ENCODE measurements at places on chromosomes 2 and 18.

DNA sequence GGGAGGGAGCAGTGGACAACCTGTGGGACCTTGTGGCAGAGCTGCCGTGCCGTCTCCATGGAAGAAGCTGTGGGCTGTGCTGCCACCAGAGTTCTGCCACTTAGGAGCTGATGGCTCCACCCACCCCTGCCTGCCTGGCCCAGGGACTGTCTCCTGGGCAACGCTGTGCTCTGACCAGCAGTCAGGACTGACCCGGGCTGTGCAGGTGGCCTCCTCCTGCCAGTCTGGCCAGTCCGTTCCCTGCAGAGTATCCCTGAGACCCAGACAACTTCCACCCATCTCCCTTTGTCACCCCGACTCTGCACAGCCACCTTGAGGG lies 12.8 kb downstream of the ASIC4 start:
- no peak for DNase-seq

GRCh38 chr2:144445196-144445595 lies 74.7 kb downstream of the ZEB2 start:
- no peak for DNase-seq

GRCh38 chr2:3170792-3171455 lies 206.7 kb downstream of the EIPR1 start:
- DNase-seq, result no peak

DNA sequence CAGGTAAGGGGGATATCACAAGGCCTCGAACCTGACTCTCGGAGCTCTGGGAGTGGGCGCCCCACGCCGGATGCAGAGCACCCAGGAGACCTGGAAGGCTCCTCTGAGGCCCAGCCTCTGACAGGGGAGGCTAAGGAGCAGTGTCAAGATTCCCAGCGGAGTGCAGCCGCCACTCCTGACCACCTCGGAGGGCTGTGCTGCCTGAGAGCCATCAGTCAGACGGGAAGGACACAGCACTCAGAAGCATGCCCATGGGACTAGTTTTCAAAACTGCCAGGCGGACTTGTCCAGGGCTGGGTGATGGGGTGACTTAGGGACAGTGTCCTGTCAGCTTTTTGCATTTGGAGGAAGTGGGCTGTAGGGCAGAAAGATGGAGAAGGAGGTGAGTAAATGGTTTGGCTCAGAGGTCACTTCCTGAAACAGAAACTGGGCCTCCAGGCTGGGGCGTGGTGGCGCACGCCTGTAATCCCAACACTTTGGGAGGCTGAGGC lies 34.6 kb upstream of the B3GNT7 start:
- DNase-seq, result no peak

- no peak for DNase-seq
These were observed 5.4 kb downstream of the TGFBRAP1 start for GRCh38 chr2:105324101-105324500.

GRCh38 chr2:241112046-241112445 lies 10.0 kb upstream of the MTERF4 start:
- no peak for DNase-seq

- DNase-seq, result no peak
These were observed 562 bp downstream of the ANKMY1 start for GRCh38 chr2:240557101-240557751.

GRCh38 chr2:65420712-65421431 lies 11.5 kb downstream of the SPRED2 start:
- DNase-seq, result no peak

DNA sequence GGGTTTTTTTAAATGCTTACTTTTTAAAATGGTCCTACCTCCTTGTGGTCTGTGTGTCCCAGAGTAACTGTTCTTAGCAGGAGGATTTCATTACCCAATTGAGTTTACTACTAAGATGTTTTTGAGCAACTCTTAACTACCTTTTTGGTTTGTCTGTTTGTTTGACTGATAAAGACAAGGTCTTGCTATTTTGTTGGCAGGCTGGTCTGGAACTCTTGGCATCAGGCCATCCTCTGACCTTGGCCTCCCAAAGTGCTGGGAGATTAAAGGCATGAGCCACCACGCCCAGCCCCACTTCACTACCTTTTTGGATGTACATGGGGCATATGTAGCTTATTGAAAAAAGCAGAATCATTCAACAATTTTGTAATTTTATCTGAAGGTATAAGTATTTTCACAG lies 14.9 kb downstream of the MRPS9 start:
- DNase-seq, result no peak

DNA sequence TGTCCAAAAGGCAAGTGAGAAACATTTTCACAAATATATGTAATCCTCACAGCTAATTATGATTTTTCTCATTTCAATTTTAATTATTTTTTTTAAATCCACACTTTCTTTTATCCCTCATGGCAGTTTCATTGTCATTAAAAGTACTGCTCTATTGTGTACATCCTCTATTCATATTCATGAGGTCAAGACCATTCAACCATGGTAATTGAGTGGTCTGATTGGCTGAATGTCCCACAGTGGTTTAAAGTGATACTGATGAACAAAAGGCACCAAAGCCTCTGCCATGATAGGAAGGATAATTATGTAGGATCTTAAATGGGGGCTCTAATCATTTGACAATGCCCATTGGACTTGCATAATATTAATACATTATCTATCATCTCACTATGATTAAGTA lies 108.4 kb upstream of the EPHA4 start:
- DNase-seq, result no peak

DNA sequence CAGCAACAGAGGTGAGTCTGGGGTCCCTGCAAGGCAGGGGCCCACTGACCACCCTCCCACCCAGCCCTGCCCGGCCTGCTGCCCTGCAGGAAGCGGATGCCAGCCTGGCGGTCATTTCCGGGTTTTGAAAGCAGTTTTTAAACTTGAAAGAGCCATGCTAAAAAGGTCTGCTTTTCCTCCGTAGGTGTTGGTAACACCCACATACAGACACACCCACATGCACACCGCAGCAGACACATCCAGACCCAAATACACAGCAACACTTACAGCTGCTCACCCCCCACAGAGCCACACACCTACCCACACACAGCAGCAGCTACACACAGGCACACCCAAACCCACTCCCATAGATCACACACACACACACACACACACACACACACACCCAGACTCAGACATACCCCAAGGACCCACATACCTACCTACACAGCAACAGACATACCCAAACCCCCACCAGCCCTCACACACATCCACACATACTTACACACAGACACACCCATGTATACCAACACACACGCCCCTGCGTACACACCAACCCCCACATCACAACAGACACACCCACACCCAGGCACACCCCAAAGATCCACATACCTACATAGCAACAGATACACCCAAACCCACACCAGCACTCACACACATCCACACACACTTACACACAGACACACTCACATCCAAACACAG lies 7.6 kb downstream of the ZFP36L2 start:
- peak; percentile 71 for DNase-seq

DNA sequence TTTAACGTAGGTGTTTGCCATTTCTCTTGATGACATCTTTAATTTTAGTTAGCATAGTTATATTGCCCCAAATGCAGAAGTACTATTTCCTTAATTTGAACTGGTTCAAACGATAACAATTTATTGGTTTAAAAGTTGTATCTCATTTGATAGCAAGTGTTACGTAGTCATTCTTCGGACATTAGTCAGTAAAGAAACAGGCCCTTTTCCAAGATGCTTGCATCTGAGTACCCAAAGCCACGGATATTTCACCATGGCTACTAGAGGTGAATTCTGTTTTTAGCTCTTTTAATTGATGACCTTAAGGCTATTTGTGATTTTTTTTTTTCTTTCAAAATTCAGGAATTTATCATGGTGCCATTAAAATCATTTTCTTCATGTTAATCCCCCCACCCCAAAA lies 32.1 kb downstream of the GLS start:
- no peak for DNase-seq

GRCh38 chr2:161420406-161421074 lies 4.4 kb downstream of the TBR1 start:
- DNase-seq, result no peak

DNA sequence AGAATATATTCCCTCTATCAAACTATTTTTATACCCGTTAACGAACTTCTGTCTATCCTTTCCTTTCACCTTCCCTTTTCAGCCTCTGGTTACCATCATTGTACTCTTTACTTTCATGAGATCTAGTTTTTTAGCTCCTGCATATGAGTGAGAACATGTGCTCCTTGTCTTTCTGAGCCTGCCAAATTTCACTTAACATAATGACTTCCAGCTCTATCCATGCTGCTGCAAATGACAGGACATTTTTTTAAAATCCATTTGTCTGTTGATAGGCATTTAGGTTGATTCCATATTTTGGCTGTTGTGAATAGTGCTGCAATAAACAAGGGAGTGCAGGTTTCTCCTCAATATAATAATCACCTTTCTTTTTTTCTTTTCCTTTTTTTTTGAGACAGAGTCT lies 8.2 kb upstream of the CCDC195 start:
- DNase-seq, result no peak

GRCh38 chr2:176066645-176067588 lies 16.8 kb downstream of the EVX2 start:
- DNase-seq, result no peak

DNA sequence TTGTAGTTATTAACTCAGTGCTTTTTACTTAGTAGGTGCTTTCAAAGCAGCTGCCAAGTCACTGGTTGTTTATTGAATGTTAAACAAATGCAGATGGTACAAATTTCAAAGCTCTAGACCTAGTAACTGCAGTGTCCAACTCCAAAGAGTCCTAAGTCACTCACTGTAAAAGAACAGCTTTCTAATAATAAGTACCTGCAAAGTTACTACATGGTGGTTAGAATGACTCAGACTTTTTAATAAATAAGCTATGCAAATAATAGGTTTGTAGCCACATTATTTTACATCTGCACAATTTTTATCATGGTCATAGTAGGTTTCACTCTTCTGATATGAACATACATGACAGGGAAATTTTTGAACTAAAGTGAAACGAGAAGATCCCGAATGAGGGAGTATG lies 1620.4 kb upstream of the CELF4 start:
- DNase-seq, result no peak

- no peak for DNase-seq
These were observed 9.6 kb downstream of the COL6A3 start for GRCh38 chr2:237404413-237404812.

Data from T-helper 9 cell (primary cell).